Neural progenitor cell (in vitro differentiated cells): ENCODE measurements at places on chromosomes 2 and 18.

DNA sequence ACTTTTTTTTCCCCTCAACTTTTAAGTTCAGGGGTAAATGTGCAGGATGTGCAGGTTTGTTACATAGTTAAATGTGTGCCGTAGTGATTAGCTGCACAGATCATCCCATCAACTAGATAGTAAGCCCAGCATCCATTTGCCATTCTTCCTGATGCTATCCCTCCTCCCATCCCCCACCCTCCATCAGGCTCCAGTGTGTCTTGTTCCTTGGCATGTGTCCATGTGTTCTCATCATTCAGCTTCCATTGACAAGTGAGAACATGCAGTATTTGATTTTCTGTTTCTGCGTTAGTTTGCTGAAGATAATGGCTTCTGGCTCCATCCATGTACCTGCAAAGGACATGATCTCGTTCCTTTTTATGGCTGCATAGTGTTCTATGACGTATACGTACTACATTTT, 47.2 kb upstream of the STON1 start:
- DNase-seq, result no peak

- no peak for DNase-seq
Measured at GRCh38 chr2:203185864-203186263, 53.0 kb upstream of the CYP20A1 start.

DNA sequence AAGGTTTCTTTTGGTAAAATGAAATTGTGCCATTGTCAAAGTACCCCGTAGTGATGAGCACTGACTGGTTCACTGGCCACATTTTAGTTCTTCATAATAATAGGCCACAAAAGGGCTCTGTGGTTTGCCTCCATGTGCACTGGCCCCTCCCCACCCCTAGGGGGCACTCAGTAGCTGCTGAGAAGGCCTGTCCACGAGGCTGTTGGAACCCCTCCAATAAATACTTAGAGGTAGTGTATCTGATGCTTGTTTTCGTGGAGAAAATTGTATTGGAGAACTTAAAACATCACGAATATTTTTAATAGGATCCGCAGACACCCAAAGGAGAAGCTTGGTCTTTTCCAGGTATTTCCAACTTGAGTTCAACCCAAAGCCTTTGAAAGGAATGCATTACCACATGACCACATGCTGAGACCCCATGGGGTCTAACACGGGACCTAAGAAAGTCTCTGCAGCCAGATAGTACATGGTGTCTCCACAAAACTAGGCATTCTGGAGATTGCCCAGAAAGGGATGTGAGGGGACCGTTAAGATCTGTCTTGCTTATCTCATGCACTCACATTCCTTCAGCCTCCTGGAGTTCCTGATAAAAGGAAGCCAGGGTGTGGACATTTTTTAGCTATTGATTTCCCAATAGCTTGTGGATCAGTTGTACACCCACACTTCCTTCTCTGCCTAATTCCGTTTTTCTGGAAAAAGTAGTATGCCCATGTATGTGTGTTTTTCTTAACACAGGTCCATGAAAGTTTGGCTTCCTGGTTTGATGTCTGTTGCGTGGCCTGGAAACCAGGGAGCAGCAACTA, 28.5 kb upstream of the NOSTRIN start:
- DNase-seq, result peak; percentile 48

DNA sequence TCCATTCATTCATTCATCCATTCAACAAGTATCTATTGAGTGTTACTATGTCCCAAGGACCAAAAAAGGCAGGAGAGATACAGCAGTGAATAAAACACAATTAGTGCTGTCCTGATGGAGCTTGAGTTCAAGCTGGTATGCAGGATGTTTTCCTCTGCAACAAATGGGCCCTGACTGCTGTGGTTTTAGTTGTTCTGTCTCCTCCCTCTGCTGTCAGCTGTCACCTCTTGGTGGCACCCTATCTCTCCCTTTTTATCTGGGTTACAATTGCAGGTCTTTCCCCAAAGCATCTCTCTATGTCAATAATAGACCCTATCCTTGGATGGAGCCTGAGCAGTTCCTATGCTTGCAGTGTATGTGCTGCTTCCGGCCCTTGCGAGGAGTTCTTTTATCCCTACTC, 304.8 kb downstream of the PDE11A start:
- peak; percentile 15 for DNase-seq

- no peak for DNase-seq
Measured at GRCh38 chr2:106039634-106040315, 154.3 kb downstream of the UXS1 start.

DNA sequence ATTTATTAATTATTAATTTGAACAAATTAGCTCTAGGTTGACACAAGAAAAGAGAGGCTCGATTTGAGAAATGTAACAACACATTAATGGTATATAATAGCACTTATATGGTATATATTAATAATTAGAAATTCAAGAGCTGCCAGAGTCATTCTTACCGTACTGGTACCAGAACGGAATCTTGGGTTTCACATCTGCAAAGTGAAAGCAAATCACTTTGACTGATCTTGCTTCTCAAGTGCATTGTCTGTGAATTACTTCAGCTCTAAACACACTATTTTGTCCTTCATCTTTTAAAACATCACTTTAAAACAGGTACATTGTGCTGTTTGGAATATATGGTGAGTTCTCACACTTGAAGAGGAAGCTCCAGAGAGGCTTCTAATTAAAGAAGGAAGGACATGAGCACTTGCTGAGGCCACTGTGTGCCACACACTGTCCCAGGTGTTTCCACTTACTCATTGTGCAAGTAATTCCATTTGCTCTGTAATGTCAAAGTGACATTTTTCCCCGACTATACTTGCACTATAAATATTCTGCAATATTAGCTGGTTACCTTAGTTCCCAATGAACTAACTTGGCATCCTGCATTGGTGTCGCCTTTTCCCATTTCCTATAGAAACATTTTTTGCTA, 85.8 kb downstream of the PLA2R1 start:
- no peak for DNase-seq

- no peak for DNase-seq
Measured at GRCh38 chr2:10889651-10890215, 22.0 kb upstream of the KCNF1 start.

DNA sequence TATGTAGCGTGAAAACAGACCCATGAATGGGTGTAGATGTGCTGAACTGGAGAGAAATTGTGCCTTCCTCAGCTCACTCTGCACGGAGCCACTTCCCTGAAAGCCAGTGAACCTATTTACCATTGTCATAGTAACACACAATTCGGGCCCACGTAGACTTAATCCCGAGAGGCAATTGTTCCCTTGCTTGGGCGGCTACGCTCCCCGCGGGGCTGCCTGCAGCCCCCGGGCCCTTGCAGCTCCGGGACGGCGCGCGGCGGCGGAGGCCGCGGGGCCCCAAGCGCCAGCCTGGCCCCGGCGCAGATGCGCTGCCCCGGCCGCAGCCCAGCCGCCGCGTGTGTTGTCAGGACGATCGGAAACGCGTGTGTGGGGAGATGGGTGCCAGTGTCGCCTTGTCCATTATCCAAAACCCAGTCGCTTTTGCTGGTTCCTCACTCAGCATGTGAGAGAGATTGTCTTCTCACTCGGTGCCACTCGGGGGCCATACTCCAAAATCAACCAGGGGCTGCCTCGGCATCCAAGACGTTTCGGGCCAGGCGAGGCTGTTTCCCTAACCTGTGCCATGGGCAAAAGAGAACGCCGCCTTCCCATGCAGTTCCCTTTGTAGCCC, 17.9 kb upstream of the LRRTM1 start:
- peak; percentile 82 for DNase-seq

- DNase-seq, result no peak
Measured at GRCh38 chr2:184302506-184302905, 295.8 kb upstream of the ZNF804A start.

DNA sequence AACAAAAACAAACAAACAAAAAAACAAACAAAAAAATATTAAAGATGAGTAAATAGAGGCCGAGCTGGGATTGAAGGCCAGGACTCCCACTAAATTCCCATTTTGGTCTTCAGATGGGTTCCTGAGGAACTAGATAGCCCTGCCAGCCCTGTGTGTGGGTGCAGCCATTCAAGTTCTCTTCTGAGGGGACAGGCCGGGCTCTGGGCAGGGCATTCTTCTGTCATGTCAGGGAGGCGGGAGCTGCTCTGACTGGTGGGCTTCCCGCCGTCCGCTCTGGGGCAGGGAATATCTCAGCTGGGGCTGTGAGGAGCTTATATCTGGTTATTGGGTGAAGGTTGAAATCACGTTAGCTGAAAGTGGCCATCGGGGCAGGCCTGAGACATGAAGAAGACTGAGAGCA, 127.3 kb upstream of the CXCR4 start:
- DNase-seq, result no peak

DNA sequence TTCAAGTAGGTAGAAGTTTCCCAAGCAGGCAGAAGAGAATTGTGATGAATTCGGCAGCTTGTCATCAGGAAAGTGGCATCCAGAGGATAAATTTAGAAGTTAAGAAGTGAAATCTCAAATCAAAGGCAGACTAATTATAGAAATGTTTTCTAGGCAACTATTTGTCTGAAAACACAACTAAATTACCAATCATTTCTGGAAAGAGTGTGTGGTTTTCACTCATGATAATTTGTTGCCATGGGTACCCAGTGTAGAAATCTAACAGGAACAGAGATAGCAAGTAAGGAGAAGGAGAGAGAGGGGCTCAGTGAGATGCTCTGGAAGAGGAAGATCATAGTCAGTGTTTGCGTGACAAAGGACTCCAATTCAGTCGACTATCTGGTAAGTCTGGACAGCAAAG, 208.1 kb downstream of the NCKAP5 start:
- no peak for DNase-seq

DNA sequence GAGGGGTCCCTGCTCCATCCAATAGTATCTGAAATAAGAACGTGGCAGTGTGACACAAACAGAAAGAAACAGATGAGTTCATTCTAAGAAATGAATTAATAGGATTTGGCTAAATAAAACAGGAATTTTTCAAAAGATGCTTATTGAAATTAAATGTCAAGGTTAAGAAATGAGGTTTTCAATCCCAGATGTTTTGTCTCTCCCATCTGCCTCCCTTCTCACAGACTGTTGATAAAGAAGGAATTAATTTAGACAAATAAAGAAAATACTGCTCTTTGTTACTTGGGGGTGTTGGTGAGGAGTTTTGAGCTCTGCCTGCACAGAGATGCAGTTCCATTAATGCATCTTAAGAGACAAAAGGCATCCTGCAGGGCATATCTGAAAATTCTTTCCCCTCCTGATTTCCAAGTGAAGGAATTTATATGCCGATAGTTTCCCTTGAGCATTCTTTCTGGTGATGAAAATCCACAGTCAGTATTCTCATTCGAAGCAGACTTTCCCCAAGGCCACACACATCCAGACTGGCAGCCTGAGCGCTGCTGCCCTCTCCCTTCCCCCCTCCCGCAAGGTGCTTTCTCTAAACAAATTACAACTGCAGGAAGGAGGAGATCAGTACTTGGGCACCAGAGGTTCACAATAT, 385.4 kb upstream of the RND3 start:
- peak; percentile 25 for DNase-seq

DNA sequence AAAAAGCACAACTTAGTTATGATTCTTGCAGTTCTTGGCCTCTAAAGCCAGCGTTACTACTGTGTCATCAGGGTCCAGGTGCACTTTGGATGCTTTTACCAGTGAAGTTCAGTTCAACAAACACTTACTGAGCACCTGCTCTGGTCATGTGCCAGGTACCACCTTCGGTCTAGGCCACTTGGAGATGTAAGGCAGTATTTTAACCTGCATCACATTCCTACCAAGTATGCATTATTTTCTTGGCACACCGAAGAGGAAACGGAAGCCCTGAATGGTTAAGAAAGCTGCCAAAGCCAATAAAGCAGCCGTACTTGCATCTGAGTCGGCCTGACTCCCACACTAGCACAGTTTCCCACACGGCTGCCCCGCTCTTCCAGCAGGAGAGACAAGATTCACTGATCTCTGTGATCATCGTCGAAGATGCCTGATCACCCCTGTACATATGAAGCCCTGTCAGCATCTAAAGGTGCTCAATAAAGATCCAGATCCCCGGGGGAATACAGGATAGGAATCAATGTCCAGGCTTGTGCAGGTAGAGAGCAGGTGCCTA, 427.1 kb downstream of the EIPR1 start:
- DNase-seq, result no peak

- DNase-seq, result no peak
Measured at GRCh38 chr2:190271783-190272456, 47.7 kb downstream of the HIBCH start.

DNA sequence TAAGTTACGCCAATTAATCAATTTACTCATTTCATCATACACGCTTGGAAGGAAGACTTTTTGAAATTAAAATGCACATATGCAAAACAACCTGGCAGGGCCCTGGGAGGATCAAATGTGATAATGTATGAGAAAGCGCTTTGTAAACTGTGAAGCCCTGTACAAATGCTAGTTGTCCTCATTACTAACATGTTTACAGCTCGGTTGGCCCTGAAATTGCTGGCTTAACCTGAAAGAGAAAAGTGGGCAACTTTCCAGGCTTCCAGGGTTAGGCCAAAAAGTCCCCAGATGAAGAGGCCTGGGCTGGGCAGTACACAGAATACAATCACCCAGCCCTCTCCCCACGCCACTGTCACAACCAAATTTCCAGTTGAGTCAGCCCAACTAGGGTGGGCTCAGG, 60.2 kb downstream of the DNMT3A start:
- no peak for DNase-seq

- no peak for DNase-seq
Measured at GRCh38 chr2:46269544-46270273, 27.5 kb upstream of the EPAS1 start.

GRCh38 chr18:23406271-23406787, 46.8 kb upstream of the RIOK3 start:
- no peak for DNase-seq

- DNase-seq, result no peak
Measured at GRCh38 chr18:9058406-9058805, 44.1 kb upstream of the NDUFV2 start.

GRCh38 chr2:192194265-192194865, 368 bp downstream of the TMEFF2 start:
- no peak for DNase-seq

DNA sequence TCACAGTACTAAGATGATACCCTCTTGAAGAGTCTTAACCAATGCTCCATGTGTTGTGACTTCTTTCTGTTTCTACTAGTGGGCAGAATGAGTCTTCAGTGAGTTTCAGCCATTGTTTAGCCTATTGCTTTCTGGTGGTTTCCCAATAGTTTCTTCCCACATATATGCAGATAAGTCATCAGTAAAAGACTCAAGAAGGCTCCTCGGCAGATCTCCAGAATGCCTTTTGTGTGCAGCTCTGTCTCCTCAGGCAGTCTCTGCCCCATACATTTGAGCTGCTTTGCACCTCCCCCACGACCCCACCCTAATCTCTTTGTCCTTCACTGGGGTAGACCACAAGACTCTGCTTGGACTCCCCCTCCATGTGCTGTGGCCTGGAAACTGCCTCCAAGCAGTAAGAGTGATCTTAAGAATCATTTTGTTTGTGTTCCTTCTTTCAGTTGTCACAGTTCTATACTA, 71.6 kb upstream of the CHRNA1 start:
- DNase-seq, result peak; percentile 64

GRCh38 chr2:103669531-103669930, 907.7 kb downstream of the TMEM182 start:
- no peak for DNase-seq
